Fibroblast of skin of right biceps (primary cell): ENCODE measurements at places on chromosomes 2 and 18.

DNA sequence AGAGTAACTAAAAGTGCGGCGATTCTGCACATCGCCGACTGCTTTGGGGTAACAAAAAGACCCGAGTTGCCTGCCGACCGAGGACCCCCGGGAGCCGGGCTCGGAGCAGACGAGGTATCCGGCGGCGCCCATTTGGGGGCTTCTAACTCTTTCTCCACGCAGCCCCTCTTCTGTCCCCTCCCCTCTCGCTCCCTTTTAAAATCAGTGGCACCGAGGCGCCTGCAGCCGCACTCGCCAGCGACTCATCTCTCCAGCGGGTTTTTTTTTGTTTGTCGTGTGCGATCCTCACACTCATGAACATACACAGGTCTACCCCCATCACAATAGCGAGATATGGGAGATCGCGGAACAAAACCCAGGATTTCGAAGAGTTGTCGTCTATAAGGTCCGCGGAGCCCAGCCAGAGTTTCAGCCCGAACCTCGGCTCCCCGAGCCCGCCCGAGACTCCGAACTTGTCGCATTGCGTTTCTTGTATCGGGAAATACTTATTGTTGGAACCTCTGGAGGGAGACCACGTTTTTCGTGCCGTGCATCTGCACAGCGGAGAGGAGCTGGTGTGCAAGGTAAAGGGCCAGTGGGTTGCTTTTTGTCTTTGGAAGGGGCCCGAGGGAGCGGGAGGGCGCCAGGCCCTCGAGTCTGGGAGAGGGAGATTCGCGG lies 1.4 kb downstream of the TRIB2 start:
- peak; percentile 52 for DNase-seq

GRCh38 chr2:47964722-47965434 lies 58.6 kb upstream of the FBXO11 start:
- no peak for DNase-seq

DNA sequence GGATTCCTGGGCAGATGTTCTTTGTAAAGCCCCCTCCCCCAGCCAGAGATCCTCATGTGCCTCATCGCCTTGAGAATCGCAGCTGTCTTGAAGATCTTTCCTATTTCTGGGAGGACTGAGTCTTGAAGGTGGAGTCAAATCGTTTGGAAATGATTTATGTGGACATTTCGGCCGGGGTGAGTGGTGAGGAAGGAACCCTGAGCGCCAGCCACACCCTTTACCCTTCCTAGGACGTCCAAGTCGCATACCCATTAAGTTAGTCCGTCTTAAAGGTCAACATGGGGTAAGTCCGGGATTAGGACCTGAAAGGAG lies 84.9 kb upstream of the ZCCHC2 start:
- DNase-seq: no peak

DNA sequence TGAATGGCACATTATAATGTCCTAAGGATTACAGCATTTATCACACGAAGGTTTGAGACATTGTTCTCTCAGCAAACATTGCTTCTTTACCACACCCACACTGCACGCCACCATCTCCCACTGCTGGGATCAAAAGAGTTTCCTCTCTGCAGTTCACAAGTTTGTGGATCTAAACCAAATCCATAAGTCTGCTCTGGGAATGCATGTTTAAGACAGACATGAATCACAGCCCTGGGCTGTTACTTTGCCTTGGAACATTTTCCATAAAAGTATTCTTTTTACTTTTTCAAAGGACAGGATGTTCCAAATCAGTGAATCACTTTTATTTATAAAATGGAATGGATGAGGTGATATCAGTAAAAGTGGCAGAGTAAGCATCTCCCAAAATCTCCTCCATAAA lies 36.1 kb downstream of the STPG4 start:
- peak; percentile 95 for DNase-seq

GRCh38 chr2:4553241-4553640 lies 849.9 kb downstream of the DCDC2C start:
- DNase-seq: no peak
